ENCODE measurements at places on chromosomes 12 and 14.

- no peak for DNase-seq
Measured at GRCh38 chr14:66041582-66041981, 444.6 kb upstream of the CCDC196 start.

GRCh38 chr12:14950982-14951746 lies 10.2 kb downstream of the ARHGDIB start:
- DNase-seq = peak; percentile 33

- no peak for DNase-seq
Measured at GRCh38 chr12:47316609-47317049, 236.9 kb upstream of the AMIGO2 start.

DNA sequence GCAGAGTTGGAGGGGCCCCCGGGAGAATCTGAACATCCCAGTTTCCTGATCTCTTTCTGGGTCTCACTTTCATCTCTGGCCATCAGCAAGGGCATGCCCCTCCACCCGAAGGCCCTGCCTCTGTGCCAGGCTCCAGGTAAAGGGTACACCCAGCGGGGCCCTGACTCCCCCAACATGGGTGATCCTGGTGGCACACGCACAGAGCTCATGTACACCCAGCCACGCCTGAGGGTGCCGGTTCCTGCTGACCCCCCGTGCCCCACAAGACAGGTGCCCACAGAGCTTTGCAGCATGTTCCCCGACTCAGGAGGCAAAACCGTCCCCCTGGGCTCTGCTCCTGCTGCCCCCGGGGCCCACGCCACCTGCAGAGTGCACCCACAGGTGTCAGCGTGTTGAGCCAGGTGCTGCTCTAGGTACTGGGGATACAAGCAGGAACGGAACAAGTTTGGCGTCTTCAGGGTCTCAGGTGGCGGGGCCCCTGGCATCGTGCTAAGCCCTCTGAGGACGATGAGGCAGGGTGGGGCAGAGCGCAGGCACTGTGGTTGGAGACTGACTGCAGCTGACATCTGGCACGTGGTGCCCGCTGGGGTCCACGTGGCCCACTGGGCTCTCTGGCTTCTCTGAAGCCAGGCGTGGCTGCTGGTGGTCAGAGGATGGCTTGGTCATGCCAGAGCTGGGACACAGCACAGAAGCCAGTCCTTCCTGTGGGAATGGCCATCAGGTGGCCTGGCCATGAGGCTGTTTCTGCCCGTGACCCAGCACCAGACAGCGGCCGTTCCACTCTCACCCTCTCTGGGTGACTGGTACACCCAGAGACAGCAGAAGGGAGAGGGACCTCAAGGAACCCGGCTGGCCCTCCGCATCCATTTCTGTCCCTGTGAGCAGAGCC lies 13.8 kb downstream of the BAG5 start:
- no peak for DNase-seq

- DNase-seq = no peak
Measured at GRCh38 chr14:94941311-94941710, 171.4 kb upstream of the GSC start.

DNA sequence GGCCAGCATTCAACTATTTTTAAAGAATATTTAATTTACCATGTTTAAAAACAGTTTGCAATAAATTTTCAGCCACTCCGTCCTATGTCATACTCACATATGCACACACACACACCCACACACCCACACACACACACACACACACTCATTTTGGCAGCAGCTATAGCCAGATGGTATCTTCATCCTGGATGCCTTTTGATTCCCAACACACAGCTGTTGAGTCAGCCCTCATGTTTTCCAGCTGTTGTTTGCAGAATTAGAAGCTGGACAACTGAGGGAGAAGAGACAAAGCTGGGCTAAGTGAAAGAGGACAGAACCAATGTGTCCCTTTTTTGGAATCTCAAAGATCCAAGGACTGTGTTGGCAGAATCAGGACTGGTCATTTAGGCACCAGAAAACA lies 80.0 kb upstream of the EGLN3 start:
- no peak for DNase-seq

- DNase-seq = no peak
Measured at GRCh38 chr12:25058658-25059058, 109.8 kb upstream of the BCAT1 start.

DNA sequence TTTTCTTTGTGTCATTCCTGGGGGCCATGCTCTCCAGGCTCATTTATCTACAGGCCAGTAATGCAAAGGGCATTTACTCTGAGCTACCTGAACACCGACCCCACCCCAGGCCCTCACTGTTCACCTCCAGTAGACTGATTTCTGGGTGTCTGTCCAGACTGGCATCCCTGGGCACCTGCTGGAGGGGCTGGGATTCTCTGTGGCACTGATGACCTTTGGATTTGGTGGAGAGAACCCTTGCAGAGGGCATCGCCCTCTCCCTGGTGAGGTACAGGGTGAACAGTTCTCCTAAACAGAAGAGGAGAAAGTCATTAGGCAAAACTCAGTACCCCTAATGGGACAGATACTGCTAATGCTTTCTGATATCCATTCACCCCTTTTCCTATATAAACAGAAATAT lies 27.1 kb upstream of the RIMBP2 start:
- no peak for DNase-seq

DNA sequence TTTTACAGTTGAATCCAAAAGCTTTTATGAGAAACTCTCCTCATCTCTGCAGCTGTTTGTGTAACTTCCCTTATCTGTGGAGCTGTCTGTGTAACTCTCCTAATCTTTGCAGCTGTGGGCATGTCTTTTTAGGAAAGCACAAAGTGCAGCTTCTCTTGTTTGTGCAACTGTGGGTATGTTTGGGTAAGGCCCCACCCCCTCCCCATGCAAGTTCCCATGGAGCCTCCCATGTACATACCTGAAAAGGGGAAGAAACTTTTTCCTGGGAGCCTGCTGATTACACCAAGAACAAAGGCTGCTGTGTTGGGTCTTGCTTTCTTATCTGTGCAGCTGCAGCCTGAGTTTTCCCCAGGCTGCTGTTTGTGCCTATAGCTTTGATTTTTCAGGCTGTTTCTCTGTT lies 42.7 kb upstream of the CDKN3 start:
- no peak for DNase-seq

DNA sequence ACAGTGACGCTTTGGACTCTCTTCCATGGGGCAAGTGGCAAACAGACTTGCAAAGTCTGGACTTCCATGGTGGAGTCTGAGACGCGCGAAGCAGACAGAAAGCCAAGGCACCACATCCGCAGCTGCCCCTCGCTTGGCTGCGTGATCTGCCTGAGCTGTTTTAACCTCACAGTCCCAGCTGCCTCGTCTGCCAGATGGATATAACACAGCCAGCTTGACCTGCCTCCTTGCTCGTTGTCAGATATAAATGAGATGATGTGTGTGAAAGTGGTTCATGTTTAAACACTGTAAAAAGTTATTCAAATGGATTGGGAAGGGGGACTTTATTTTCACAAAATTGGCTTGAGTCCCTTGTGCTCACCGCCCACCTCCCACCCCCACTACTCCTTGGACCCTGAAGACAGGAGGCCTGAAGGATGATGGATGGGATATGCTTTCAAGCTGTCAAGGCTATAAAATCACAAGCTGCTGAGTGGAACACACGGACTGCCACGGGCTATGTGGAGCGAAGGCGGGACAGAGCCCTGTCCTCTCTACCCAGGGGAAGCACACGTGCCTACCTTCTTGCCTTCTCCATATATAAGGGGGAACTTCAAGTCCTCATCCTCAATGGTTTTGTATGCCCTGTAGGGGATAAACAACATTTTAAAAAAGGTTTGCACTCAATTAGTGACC lies 226.9 kb downstream of the MON2 start:
- no peak for DNase-seq
